ENCODE measurements at places on chromosomes 11 and 22.

DNA sequence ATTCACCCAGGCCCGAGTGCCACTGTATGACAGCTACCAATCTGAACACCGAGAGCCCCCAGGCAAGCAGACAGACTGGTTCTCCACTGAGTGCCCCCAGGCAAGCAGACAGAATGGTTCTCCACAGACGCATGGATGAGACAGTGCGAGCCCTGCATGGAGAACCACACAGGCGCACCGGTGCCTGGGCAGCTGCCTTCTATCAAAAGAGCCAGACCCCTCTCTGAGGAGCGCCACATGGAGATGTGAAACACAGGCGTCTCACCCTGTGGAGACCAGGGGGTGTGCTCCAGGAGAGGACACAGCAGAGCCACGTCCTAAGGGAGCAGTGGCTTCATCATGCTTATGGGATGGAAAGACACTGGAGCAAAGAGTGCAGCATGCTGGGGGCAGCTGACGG, 94.5 kb upstream of the BID start:
- no peaks in the 10 kb centered on the region for H3K4me1 ChIP-seq
- no peak overlapping the region for H3K27ac ChIP-seq
- H3K36me3 ChIP-seq: peaks cover 3% of the 10 kb centered on the region
- no peak for DNase-seq
- no peaks in the 10 kb centered on the region for H3K27me3 ChIP-seq
- H3K4me3 ChIP-seq: no peak overlapping the region

GRCh38 chr11:46981436-46981835, 44.9 kb downstream of the CSTPP1 start:
- H3K4me3 ChIP-seq: peak overlapping the region; percentile 39
- H3K27me3 ChIP-seq: no peaks in the 10 kb centered on the region
- no peak overlapping the region for H3K27ac ChIP-seq
- H3K4me1 ChIP-seq: peaks cover 2% of the 10 kb centered on the region
- H3K36me3 ChIP-seq: no peaks in the 10 kb centered on the region

GRCh38 chr11:50102916-50103315, 70.2 kb downstream of the OR4C45 start:
- H3K4me3 ChIP-seq: no peak overlapping the region
- H3K27ac ChIP-seq: no peak overlapping the region
- H3K27me3 ChIP-seq: no peaks in the 10 kb centered on the region
- no peak for DNase-seq

DNA sequence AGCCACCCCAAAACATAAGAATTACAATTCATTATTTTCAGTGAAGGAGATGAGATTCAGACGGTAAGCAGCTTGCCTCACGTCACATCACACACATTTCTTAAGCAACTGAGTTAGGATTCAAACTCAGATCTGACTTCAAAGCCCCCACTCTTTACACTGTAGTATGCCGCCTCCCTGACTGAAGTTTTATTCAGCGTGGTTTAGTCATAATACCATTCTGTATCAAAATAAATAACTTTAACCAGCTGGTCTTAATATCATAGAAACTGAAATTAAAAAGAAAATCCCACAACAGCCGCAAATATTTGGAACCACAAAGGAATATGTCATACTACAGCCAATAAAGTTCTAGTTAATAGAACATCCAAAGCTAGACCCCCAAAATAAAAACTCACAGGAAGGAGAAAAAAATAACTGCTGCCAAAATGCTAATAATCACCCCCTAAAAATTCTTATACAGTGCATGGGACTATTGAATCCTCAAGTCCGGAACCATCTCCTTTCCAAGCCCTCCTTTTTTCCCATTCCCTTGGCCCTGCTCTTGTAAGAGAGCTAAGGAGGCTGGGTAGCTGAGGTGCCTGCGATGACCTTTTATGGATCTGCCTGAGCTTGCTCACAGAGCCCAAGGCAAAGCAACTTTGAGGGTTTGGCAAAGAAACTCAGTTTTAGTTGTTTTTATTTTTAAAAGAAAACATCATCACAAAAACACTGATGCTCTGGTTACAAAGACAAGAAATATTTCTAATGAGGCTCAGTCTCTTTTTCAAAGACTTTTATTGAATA, 334.5 kb downstream of the TTC28 start:
- no peaks in the 10 kb centered on the region for H3K4me1 ChIP-seq
- no peak overlapping the region for H3K4me3 ChIP-seq
- no peak for DNase-seq
- H3K27ac ChIP-seq: no peak overlapping the region
- no peaks in the 10 kb centered on the region for H3K36me3 ChIP-seq
- H3K27me3 ChIP-seq: no peaks in the 10 kb centered on the region

- H3K27me3 ChIP-seq: no peaks in the 10 kb centered on the region
- peak; percentile 86 for DNase-seq
- H3K4me1 ChIP-seq: peaks cover 3% of the 10 kb centered on the region
- H3K4me3 ChIP-seq: peak overlapping the region; percentile 74
- peak overlapping the region; percentile 68 for H3K27ac ChIP-seq
- peaks cover 12% of the 10 kb centered on the region for H3K36me3 ChIP-seq
Observed at GRCh38 chr11:518463-519202, 11.6 kb upstream of the RNH1 start.

DNA sequence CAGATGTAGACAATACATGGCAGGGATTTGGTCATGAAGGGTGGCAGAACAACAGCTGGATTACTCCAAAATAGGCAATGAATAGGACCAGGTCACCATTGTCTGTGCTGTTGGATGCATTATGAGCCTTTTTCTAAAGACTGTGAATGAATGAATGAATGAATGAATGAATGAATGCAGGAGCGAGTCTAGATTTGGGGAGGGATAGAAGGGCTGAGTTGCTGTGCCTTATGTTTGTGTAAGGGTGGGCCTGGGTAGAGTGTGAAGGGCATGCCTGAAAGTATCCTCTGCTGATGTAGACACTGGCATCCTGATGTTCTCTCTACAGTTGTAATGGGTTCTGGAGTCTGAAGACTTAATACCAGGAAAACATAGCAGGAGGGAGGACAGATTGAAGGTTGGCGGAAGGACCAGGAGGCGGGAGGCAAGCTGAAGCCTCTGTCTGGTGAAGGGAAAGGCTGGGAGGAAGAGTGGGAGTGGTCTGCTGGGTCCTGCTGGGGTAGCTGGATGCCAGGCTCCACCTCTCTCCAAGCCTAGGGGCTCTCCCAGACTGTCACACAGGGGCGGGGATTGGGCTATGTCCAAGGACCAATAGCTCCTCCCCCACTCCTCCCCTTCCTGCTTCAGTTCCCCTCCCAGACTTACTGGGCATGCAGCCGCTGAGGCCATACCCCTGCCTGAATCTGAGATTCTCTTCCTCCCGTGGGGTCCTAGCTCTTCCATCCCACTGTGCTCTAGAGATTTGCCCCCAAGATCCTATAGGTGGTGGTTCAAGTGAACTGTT, 4.8 kb downstream of the TRIM3 start:
- peaks cover 9% of the 10 kb centered on the region for H3K4me1 ChIP-seq
- H3K36me3 ChIP-seq: no peaks in the 10 kb centered on the region
- no peak overlapping the region for H3K4me3 ChIP-seq
- H3K27ac ChIP-seq: no peak overlapping the region
- H3K27me3 ChIP-seq: no peaks in the 10 kb centered on the region

DNA sequence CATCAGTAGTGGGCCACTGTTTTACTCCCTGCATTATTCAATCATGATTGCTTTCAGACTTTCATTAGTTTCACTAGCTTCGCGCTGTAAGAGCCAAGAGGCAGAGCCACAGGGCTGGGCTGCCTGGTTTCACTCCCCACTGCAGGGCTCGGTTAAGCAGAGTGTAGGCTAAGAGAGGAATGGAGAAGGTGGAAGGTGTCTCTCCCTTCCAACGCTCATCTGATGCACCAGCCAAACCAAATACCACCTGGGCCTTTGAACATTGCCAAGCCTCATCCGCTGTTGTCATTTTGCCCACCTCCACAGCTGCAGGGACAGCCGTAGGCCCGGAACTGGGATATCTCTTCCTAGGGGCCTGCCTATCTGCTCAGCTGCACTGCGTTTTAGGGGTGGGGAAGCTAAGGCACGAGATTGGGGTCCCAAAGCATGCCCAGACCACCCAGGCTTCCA, 480 bp upstream of the SMARCB1 start:
- peak overlapping the region; percentile 84 for H3K4me3 ChIP-seq
- H3K36me3 ChIP-seq: peaks cover 5% of the 10 kb centered on the region

GRCh38 chr11:64165481-64165841, 452 bp downstream of the MACROD1 start:
- no peaks in the 10 kb centered on the region for H3K27me3 ChIP-seq
- peak; percentile 48 for DNase-seq
- peaks cover 18% of the 10 kb centered on the region for H3K4me1 ChIP-seq
- H3K36me3 ChIP-seq: peaks cover 14% of the 10 kb centered on the region
- peak overlapping the region; percentile 84 for H3K4me3 ChIP-seq

DNA sequence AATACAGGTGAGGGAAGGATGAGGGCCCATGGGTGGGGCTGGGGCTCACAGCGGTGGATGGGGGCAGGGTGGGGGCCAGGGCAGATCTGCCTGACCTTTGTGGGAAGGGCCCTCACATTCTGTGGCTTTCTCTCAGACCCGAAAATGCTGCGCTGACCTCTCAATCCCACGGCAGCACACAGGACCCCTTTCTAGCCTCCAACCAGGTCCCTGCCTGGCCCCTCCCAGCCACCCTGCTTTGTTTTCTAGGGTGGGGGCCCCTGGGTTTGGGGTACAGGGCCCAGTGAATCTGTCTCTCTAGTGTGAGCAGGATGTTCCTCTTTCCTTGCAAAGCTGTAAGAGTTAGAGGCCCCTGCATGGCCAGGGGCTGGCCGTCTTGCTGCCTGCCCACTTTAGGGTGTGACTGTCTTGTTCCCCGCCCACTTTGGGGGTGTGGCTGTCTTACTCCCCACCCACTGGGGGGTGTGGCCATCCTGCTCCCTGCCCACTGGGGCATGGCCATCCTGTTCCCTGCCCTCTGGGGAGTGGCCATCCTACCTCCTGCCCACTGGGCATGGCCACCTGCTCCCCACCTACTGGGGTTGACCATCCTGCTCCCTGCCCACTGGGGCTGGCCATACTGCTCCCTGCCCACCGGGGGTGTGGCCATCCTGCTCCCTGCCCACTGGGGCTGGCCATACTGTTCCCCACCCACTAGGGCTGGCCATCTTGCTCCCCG, 11.5 kb downstream of the PARVG start:
- no peaks in the 10 kb centered on the region for H3K27me3 ChIP-seq
- H3K27ac ChIP-seq: no peak overlapping the region
- H3K36me3 ChIP-seq: peaks cover 31% of the 10 kb centered on the region
- H3K4me1 ChIP-seq: peaks cover 45% of the 10 kb centered on the region
- H3K4me3 ChIP-seq: no peak overlapping the region

GRCh38 chr11:119092880-119093842, 8.5 kb downstream of the HMBS start:
- no peak for DNase-seq
- peak overlapping the region; percentile 86 for H3K27ac ChIP-seq
- peaks cover 62% of the 10 kb centered on the region for H3K36me3 ChIP-seq
- peak overlapping the region; percentile 93 for H3K4me3 ChIP-seq
- peaks cover 27% of the 10 kb centered on the region for H3K4me1 ChIP-seq

DNA sequence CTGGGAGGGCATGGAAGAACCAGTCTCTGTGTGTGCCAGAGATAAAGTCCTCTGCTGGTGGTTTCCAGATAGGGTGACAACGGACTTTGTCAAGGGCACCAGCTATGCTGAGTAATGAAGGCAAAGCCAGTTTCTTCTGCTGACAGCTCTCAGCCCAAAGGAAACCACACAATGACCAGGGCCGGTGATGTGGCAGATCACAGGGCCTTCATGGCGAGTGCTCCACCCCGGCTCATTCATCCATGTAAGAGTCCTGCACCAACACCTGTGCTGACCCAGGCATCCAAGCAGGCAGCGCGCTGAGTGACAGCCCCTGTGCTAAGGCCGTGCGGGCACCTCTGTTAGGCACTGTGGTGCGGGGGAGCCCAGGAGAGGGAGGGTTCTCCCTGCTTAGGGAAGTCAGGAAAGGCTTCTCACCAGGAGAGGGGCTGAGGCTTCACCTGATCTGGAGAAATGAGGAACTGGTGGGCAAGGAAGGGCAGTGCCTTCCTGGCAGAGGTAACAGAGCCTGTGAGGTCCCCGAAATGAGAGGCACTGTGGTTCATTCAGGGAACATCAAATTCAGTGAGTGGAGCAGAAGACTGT, 33.8 kb downstream of the TP53I11 start:
- no peak overlapping the region for H3K27ac ChIP-seq
- DNase-seq: no peak
- no peaks in the 10 kb centered on the region for H3K4me1 ChIP-seq

DNA sequence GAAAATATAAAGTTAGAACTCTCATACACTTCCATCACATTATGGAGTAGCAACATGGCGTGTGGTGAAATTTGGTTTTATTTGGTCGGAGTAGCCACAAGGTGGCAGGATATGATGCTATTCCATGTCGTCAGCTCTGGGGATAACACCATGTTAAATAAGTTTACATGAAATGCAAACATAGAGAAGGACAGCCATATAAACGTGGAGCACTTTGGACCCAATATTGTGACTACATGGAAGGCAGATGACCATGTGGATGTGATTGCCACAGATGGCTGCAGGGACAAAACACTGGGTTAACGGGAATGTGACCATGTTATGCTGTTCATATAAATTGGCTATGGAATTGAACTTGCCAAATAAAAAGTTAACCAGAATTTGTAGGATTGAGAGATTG, 21.0 kb downstream of the OR5M11 start:
- H3K36me3 ChIP-seq: no peaks in the 10 kb centered on the region
- no peak overlapping the region for H3K27ac ChIP-seq
- DNase-seq: no peak

GRCh38 chr22:45441138-45441537, 27.6 kb downstream of the RIBC2 start:
- H3K27ac ChIP-seq: peak overlapping the region; percentile 30
- H3K4me1 ChIP-seq: peaks cover 10% of the 10 kb centered on the region
- DNase-seq: peak; percentile 54
- H3K27me3 ChIP-seq: peaks cover 2% of the 10 kb centered on the region
- H3K4me3 ChIP-seq: peak overlapping the region; percentile 46

DNA sequence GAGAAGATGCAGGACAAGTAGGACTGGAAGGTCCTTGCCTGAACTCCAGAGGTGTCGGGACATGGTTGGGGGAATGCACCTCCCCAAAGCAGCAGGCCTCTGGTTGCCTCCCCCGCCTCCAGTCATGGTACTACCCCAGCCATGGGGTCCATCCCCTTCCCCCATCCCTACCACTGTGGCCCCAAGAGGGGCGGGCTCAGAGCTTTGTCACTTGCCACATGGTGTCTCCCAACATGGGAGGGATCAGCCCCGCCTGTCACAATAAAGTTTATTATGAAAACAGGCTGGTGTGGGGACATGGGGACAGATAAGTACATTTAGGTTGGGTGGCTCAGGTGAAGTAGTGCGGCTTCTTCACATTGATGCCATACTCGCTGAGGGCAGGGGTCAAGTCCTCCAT, 1.4 kb downstream of the TAF10 start:
- no peaks in the 10 kb centered on the region for H3K27me3 ChIP-seq
- peaks cover 50% of the 10 kb centered on the region for H3K4me1 ChIP-seq
- no peak for DNase-seq
- H3K27ac ChIP-seq: peak overlapping the region; percentile 92

GRCh38 chr11:103648670-103649400, 387.6 kb upstream of the DDI1 start:
- no peak overlapping the region for H3K27ac ChIP-seq
- H3K4me3 ChIP-seq: no peak overlapping the region
- H3K4me1 ChIP-seq: no peaks in the 10 kb centered on the region
- no peak for DNase-seq
